Spinal cord (tissue), 10 donors: ENCODE measurements at places on chromosomes 13 and 19. TPM values are rescaled to one million over a fixed set of nuclear protein-coding genes. Genes with fewer than 3 reads are reported as not detected.

ZNF444 gene
- total RNA-seq = 23.5 TPM

- DNase-seq = no peak
These were observed 1272.1 kb upstream of the PCDH20 start for GRCh38 chr13:62687732-62688131.

GAPDHS gene
- not detected for total RNA-seq

GRCh38 chr13:37144661-37145060, 39.2 kb upstream of the CSNK1A1L start:
- no peak for DNase-seq

CABP5 gene
- total RNA-seq = not detected

GRCh38 chr19:50657712-50658440, 8.6 kb downstream of the C19orf81 start:
- peak; percentile 93 for DNase-seq

GRCh38 chr19:37172368-37173366, at the start of gene ZNF585A:
Gene ZNF585A, minus strand, starts transcription at chr19:37172695. Its CDS starts 2,785 bp downstream, at chr19:37169910.
- peak; percentile 90 for DNase-seq

DNA sequence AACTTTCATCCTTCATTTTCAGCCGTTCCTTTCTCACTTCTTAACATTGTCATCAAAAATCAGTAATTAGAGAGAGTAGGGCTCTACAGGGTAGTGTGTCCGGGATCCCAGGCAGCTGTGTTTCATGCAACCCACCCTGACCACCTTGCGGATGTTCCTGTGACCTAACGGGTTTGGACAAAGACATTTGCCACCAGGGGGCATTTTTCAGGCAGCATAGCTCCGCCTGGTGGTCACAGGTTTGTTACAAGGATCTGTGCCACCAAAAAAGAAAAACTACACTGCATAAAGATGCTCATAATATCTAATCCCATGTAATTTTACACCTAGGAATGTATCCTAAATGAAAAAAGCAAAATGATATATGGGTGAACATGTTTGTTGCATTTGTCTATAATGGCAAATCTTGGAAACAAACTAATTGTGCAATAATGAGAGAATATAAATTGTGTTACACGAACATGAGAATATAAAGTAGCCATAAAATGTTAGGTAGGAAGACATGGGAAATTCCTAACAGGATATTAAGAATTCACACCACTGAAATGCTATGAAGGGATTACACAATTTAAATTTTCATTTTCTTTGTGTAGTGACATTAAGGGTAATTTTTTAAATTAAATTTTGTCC, 123.0 kb downstream of the SLC7A1 start:
- peak; percentile 73 for DNase-seq

- no peak for DNase-seq
These were observed 23.6 kb upstream of the PHF11 start for GRCh38 chr13:49472186-49472585.

- no peak for DNase-seq
These were observed 90.6 kb downstream of the SPRY2 start for GRCh38 chr13:80250213-80250810.

GRCh38 chr13:62278271-62278670, 862.6 kb upstream of the PCDH20 start:
- DNase-seq = no peak

GIPC3 gene
- 0.55 TPM for total RNA-seq
